ENCODE measurements at places on chromosomes 5 and 9. TPM values are rescaled to one million over a fixed set of nuclear protein-coding genes. Genes with fewer than 3 reads are reported as not detected.

GMCL2 gene
- not detected for total RNA-seq

CFAP157 gene
- total RNA-seq = not detected

RNF183 gene
- total RNA-seq = not detected

CYSRT1 gene
- not detected for total RNA-seq

TAF11L10 gene
- total RNA-seq = not detected

EPB41L4A gene
- 18.0 TPM for total RNA-seq

CCNI2 gene
- total RNA-seq = not detected

GRCh38 chr5:1295650-1296037 is 776 bp upstream of the TERT start:
- no peak overlapping the region for H3K27ac ChIP-seq
- DNase-seq = no peak
- no peaks in the 10 kb centered on the region for H3K27me3 ChIP-seq
- no peaks in the 10 kb centered on the region for H3K36me3 ChIP-seq
- H3K4me1 ChIP-seq = peaks cover 6% of the 10 kb centered on the region

- H3K36me3 ChIP-seq = peaks cover 98% of the 10 kb centered on the region
- no peak for DNase-seq
- no peaks in the 10 kb centered on the region for H3K27me3 ChIP-seq
- H3K27ac ChIP-seq = no peak overlapping the region
These were observed 31.0 kb downstream of the NSUN2 start for GRCh38 chr5:6601816-6602215.

GRCh38 chr9:123725389-123725788 is 204.5 kb downstream of the DENND1A start:
- no peak overlapping the region for H3K4me3 ChIP-seq
- H3K36me3 ChIP-seq = peaks cover 4% of the 10 kb centered on the region
- no peaks in the 10 kb centered on the region for H3K27me3 ChIP-seq
- no peaks in the 10 kb centered on the region for H3K4me1 ChIP-seq

DNA sequence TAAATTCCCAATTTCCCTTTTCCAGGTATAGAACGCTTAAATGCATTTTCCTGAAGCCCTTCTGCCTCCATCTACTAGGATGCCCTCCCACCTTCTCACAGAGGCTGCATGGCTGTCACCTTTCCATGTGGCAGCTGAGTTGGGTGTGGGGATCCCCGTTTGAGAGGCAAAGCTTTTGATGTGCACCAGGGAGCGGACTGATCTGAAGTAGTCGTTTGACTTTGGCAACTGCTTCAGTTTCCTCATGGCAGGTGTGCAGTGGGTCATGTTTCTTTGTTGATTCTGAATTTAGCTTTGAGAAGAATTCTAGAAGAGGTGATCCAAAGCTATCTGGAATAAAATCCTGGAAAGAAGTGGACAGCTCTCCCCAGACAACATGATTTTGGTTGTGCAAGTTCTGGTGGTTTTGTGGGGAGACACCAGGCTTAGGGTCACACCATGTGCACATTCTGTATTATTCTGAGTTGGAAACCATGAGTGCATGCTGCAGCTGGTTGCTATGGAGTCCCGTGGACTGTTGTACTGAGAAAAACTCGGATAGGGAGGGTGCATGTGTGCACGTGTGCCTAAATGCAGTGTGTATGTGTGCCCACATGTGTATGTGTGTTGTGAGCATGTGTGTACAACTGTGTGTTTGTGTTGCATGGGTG is 63.5 kb downstream of the GADD45G start:
- no peak overlapping the region for H3K27ac ChIP-seq
- no peaks in the 10 kb centered on the region for H3K4me1 ChIP-seq
- H3K27me3 ChIP-seq = no peaks in the 10 kb centered on the region
- H3K36me3 ChIP-seq = no peaks in the 10 kb centered on the region
- H3K4me3 ChIP-seq = no peak overlapping the region
- DNase-seq = no peak

DNA sequence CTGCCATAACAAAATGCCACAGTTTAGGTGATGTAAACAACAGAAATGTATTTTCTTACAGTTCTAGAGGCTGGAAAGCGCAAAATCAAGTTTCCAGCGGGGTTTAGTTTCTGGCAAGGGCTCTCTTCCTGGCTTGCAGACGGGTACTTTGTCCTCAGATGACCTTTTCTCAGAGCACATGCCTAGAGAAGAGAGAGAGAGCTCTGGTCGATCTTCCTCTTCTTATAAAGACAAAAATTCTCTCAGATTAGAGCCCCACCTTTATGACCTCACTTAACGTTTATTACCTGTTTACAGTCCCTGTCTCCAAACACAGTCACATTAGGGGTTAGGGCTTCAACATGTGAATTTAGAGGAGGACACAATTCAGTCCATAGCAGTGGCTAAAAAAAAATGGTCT is 119.7 kb downstream of the CETN3 start:
- H3K4me1 ChIP-seq = no peaks in the 10 kb centered on the region
- no peaks in the 10 kb centered on the region for H3K27me3 ChIP-seq
- no peak overlapping the region for H3K4me3 ChIP-seq
- DNase-seq = no peak

GRCh38 chr5:158133369-158133768 is 274.4 kb upstream of the CLINT1 start:
- DNase-seq = no peak
- H3K36me3 ChIP-seq = no peaks in the 10 kb centered on the region
- H3K27me3 ChIP-seq = no peaks in the 10 kb centered on the region
- no peak overlapping the region for H3K4me3 ChIP-seq
- H3K27ac ChIP-seq = no peak overlapping the region

DNA sequence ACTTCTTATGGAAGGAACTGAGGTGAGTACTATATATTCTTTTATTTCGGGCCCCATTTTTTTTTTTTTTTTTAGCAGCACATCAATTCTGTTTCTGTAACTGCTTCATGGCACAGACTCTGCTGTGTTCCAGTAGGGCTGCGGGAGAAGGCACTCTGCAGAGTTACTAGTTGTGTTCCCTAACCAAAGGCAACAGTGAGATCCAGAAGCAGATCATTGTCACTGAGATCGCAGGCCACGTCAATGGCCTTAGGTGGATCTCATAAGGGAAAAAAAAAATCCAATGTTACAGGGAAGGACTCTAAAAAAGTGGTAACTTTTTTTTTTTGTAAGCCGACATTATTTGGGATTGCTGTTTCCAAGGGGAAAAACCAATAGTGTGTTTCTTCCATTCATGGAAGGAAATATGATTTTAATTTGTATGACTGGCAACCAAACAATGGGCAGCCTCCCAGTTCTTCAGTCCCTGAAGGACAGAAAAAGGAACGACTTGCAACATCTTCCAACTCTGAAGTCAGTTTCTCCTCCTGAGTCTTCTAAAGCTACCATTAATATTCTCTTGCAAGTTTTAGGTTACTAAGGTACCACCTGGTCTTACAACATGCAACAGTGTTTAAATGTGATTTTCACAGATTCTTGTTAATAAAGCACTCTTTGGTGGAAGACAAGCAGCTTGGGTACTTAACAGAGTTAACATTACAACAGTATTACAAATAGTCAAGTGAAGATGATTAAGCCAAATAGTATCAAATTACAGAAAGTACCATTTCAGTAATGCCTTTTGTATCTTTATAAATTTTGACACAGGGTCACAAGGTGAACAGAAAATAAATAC is 52.8 kb downstream of the HABP4 start:
- peak; percentile 77 for DNase-seq
- no peaks in the 10 kb centered on the region for H3K36me3 ChIP-seq
- H3K4me1 ChIP-seq = no peaks in the 10 kb centered on the region

DNA sequence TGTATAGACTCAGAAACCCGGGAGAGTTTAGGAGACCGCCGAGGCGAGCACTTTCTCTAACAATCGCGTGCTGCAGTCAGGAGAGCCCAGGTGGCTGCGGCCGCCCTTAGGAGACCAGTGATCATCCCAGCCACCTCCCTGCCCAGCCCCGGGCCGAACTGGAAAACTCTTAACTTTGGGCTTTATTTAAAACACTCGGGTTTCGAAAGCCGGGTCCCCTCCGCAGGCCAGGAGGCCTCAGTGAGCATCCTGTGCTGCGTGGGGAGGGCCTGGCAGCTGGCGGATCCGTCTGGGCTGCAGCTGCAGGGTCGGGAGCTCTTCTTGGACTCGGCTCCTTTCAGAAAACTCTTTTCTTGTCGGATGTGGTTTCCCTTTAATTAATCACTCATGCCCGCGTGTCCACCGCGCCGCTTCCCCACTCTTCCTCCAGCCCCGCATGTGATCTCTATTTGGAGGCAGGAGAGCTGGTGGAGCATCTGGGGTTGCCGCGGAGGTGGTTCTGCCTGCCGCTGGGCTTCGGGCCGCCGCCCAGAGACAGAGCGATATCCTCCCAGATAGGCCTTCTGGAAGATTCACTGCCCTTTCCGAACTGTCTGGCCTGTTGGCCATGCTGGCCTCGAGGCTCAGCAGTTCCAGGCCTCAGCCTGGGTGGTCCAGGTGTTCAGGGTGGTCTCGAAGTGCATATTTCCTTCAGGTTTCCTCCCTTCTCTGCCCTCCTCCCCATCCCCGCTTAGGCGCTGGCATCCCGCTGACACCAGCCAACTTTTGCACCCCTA is 59.5 kb downstream of the TMEM174 start:
- peak overlapping the region; percentile 13 for H3K4me3 ChIP-seq
- no peaks in the 10 kb centered on the region for H3K36me3 ChIP-seq
- H3K27ac ChIP-seq = peak overlapping the region; percentile 84
- H3K27me3 ChIP-seq = peaks cover 65% of the 10 kb centered on the region
- no peak for DNase-seq
- H3K4me1 ChIP-seq = no peaks in the 10 kb centered on the region

GRCh38 chr5:148107608-148108007 is 43.8 kb downstream of the SPINK5 start:
- H3K4me1 ChIP-seq = no peaks in the 10 kb centered on the region
- no peak overlapping the region for H3K4me3 ChIP-seq
- DNase-seq = no peak
- H3K36me3 ChIP-seq = no peaks in the 10 kb centered on the region
- H3K27ac ChIP-seq = no peak overlapping the region

DNA sequence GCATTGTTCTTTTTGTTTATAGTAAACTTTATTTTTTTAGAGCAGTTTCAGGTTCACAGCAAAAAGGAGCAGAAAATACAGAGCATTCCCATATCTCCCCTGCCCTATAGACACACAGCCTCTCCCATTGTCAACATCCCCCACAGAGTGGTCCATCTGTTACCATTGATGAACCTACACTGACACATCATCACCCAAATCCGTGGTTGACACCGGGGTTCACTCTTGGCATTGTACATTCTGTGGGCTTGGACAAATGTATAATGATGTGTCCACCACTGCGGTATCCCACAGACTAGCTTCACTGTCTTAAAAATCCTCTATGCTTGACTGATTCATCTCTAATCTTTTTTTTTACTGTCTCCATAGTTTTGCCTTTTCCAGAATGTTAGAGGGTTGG is 120.7 kb upstream of the SPATA31C2 start:
- no peaks in the 10 kb centered on the region for H3K36me3 ChIP-seq
- H3K27ac ChIP-seq = no peak overlapping the region
- H3K4me3 ChIP-seq = no peak overlapping the region
- no peaks in the 10 kb centered on the region for H3K27me3 ChIP-seq
- no peak for DNase-seq
- no peaks in the 10 kb centered on the region for H3K4me1 ChIP-seq
